Astrocyte of the spinal cord (primary cell): ENCODE measurements at places on chromosomes 5 and 9.

DNA sequence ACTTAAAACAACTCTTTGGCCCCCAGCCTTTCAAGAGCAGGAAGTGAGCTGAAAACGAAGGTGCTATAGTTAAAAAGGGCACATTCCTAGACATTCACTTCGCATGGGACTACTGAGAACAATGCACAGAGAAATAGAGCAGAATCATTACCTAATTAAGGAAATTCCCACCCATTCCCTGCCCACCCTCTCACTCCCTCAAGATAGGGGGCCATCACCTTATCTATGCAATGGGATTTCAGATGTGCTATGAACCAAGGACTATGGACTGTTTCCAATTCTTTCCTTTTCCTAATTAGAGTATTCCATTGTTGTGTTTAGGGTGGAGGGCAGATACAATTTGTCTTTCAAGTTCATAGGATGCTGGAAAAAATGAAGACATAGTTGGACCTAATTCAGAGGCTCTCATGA, 476.8 kb downstream of the CETN3 start:
- no peak for DNase-seq

GRCh38 chr9:1946526-1947283, 68.4 kb upstream of the SMARCA2 start:
- no peak for DNase-seq

- no peak for DNase-seq
These were observed 16.6 kb downstream of the SQSTM1 start for GRCh38 chr5:179837076-179838011.

- DNase-seq, result no peak
These were observed 168.2 kb upstream of the DMRTA1 start for GRCh38 chr9:22278426-22278825.

DNA sequence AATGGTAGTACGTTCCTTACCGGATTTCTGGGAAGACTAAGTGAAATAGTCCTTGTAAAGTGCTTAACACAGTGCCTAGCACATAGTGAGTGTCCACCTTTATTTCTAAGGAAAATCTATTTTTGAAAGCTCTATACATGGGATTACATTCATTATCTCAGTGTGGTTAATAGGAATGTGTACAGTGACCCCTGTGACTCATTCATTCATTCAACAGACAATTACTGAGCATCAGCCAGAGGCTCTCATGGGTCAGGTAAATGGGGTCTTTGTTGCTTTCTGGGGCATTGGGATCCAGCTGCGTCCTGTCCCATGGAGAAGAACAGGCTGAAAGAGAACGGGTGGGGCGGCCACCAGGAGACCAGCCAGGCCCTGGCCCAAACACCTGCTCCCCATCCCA, 226.2 kb upstream of the TBC1D2 start:
- no peak for DNase-seq

DNA sequence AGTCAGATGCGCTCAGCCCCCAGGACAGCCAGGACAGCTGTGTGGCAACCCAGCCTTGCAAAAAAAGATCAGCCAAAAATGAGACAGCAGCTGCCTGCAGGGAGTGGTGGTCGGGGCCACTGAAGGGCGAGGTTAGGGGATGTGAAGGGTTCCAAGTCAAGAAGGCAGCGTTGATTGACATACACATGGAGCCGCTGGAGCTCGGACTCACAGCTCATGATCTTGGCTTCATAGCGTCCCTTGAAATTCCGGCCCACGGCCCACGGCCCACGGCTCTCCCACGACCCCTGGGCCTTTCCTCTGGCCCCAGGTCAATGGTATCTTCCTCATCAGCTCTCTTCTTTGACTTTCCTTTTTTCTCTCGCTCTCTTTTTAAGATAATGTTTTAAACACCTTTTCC, 390.0 kb upstream of the IRX4 start:
- no peak for DNase-seq

DNA sequence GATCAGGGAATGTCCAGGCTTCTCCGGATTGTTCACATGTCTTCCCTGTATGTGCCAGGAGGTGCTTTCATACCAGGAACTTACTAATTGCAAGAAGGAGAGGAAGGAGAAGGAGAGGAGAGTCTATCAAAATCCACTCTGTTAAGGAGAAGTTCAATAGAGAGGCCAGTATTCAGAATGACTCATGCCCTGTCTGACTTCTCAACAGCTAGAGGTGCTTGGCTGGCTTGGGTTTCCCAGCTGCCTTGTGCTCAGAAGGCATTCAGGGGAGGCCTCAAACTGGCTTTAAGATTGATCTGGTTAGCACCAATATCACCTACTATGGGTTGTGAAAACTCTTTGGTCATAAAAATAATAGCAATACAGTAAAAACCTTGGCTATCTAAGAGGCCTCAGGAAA, 167.9 kb upstream of the GLRA1 start:
- DNase-seq, result peak; percentile 2

- DNase-seq, result no peak
These were observed 476.6 kb upstream of the SGCD start for GRCh38 chr5:155850370-155850769.
